ENCODE measurements at places on chromosomes 1 and 21.

DNA sequence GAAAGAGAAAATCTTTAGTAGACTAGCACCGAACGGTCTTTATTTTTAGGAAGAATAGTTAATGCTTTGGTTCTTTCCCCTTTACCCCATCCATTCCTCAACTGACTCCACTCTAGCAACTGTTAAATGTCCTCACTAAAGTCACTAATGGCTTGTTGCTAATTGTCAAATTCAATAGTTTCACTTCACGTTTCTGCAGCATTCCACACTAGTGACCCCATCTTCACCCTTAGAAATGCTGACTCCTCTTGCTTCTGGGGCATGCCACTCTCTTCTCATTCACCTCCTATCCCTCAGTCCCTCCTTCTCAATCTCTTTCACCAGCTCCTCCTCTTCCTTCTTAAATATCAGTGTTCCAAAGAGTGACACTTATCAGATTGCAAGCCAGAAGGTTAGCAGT lies 19.4 kb upstream of the CADM3 start:
- DNase-seq, result no peak

- DNase-seq, result no peak
Observed at GRCh38 chr21:34047835-34048234, 25.5 kb upstream of the MRPS6 start.

DNA sequence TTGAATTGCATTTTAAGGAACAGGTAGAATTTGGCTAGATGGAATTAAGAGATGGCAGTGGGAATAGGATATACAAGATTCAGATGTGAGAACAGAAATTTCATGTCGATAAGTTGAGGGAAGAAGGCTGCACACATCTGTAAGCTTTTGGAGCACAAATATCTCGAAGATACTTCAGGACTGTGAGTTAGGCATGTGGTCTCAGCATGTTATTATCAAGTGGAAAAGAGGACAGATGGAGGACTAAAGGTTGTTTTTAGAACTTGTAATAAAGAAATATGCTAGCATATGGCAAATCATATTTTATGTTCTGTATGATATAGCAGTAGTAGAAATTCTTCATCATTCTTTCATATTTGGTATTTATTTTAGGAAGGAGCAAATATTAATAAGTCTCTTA lies 61.5 kb downstream of the KIF1B start:
- no peak for DNase-seq

DNA sequence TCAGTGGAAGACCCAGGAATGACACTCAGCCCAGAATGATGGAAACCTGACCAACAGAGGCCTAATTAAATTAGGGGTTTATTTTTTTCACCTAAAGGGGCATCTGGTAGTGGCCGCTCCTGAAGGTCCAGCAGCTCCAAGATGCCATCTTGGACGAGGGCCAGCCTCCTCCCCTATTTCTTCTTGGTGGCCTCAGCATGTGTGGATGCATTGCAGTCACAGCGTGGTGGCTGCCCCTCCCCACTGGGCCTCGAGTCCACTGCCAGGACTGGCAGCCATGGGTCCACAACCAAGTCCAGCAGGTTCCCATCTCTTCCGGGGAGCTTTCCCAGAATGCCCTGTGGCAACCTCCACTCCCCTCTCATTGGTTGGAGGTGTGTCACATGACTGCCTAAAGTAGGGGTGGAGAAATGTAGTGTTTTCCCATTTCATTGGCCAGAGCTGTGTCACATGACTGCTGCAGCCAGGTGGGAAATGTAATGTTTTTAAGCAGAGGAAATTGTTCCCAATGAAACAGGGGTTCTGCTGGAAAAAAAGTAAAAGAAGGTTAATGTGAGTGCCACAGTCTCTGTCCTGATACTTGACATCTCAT lies 628.2 kb downstream of the PTPRU start:
- no peak for DNase-seq

GRCh38 chr1:160708118-160708517 lies 3.5 kb downstream of the CD48 start:
- DNase-seq, result no peak

GRCh38 chr1:81314513-81315233 lies 486.1 kb upstream of the ADGRL2 start:
- no peak for DNase-seq

GRCh38 chr1:25774921-25775771 lies 24.8 kb upstream of the SELENON start:
- no peak for DNase-seq

GRCh38 chr1:186091222-186091720 lies 283.8 kb downstream of the TPR start:
- DNase-seq, result no peak

- no peak for DNase-seq
Observed at GRCh38 chr1:202029171-202029665, 18.8 kb downstream of the ELF3 start.

DNA sequence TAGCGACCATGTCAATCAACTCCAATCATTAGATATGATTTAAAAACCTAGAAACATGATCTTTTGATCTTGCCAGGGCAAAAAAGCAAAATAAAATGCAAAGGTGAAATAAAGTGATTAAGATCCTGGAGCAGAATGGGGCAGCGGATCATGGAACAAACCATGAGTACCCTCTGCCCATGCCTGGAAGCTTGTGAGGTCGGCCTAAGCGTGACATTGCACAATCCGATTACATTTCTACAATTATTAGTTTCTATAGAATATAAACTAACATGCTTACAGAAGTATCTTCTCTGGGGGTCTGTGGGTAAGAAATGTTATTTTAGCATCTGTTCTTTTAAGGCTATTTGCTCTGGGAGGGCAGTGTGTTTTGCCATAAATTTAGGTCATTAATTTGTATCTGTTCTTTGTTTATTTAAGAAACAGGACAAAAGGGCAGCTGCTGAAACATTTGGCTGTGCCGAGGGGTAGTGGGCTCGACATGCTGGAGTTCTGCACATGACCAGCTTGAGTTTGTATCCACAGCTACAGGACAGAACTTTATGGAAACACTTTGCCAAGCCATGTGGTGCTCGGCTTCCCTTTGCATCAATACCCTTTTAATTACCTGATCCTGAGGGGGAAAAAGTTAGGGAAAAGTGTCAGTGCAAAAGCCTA lies 55.9 kb downstream of the ZBTB18 start:
- DNase-seq, result no peak

DNA sequence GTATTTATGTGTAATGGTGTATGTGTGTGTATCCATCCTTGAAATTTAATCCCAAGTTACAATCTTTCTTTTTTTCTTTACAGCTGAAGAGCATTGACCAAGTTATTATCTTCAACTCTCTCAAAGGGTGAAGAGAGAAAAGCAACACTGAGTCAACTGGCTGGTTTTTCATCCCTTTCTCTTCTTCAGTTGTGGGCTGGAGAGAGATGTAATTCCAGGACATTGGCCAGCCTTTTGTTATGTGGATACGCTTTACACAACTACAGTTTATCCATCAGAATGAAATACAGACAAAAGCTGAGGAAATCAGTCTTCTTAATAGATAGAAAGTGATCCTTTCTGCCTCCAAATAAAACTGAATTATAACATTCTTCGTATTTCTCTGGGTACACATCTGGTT lies 357.0 kb upstream of the NCAM2 start:
- no peak for DNase-seq

DNA sequence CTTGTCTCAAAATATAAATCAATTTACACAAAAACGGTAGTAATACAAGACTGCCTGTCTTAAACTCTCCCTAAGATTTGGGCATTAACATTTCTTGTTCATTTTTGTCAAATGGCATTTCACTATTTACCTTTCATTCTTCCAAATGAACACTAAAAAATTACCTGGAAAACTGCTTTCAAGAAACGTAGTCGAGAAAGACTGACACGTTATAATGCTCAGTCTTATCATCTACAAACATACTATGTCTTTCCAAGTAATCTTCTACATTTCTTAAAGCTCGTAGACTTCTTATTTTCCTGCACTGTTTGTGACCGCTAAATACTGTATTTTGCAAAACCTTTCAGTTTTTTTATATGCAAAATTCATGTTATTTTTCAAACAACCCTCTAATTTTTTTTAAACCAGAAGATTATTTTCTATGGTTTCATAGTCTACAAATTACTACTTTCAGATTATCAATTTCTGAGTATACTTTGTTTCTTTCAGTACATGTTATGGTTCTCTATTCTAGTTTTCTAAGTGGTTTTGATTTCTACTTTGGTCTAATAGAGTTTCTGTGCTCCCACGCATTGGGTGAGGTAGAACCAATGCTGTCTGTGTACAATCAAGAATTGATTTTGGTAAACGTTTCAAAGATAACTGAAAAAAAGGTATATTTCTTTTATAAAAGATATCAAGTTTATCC lies 336.4 kb downstream of the SMYD3 start:
- no peak for DNase-seq

- no peak for DNase-seq
Observed at GRCh38 chr1:199490769-199491527, 536.6 kb upstream of the NR5A2 start.

GRCh38 chr1:171715813-171716251 lies 26.0 kb downstream of the VAMP4 start:
- no peak for DNase-seq

DNA sequence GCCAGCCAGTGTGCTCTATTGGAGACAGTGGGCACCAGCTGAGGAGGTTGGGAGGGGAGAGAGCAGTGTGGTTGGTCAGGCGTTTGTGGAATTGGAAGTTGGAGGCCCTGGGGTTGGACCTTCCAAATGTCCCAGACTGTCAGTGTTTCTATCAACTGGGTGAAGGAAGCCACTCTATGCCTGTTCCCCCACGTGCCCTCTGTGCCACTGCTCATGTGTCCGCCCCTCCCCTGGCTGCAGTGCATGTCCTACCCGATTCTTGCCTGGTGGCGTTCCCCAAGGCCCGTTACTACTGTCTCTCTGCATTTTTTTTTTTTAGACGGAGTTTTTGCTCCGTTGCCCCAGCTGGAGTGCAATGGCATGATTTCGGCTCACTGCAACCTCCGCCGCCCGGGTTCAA lies 21.1 kb downstream of the ADORA1 start:
- no peak for DNase-seq

GRCh38 chr1:165062346-165062745 lies 294.2 kb downstream of the LMX1A start:
- DNase-seq, result no peak

DNA sequence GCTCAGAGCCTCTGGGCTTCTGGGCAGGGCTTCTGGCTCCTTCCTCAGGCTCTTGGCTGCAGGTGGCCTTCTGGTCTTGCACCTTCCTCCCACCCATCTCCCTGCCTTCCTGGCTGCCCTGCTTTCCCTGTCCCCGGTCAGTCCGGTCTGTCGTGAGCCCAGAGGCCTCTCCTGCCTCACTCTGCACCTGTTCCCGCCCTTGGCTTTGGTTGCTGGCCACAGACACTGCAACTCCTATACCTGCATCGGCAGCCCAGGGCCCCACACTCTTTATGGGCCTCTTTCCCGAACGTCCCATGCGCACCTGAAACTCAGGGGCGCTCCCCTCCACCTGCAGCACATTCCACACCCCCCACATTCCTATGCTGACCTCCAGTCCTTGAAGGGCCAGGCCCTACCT lies 7.9 kb downstream of the FBXO2 start:
- DNase-seq, result no peak

- no peak for DNase-seq
Observed at GRCh38 chr21:23607782-23608431, 1999.4 kb downstream of the MRPL39 start.

DNA sequence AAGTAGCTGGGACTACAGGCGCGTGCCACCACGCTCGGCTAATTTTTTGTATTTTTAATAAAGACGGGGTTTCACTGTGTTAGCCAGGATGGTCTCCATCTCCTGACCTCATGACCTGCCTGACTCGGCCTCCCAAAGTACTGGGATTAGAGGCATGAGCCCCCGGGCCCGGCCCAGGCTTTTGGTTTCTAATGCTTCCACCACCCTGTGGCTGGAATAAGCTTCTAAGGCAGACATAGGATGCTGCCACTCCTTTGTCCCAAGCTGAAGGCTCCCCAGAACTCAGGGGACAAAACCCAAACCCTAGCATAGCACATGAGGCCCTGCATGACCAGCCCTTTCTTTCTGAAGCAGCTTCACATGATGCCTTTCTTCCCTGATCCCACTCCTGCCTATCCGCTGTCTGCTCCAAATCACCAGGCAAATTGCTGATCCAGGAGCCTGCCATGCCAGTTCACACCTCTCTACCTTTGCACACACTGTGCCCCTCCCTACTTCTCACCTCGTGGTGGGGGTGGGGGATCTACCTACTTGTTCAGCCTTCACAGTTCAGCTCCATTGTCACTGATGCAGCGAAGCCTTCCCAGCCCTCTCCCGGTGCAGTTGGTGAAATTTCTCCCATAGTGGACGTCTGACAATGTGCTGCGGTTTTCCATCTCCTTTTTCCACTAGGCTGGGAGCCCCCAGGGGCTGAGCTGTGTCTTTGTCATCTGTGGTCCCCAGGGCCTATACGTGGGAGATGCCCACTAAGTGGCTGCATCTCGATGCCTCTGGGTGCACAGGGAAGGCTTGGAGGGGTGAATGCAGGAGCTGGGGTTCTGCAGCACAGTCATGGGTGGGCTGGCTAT lies 6.9 kb downstream of the PTPRU start:
- DNase-seq, result no peak

DNA sequence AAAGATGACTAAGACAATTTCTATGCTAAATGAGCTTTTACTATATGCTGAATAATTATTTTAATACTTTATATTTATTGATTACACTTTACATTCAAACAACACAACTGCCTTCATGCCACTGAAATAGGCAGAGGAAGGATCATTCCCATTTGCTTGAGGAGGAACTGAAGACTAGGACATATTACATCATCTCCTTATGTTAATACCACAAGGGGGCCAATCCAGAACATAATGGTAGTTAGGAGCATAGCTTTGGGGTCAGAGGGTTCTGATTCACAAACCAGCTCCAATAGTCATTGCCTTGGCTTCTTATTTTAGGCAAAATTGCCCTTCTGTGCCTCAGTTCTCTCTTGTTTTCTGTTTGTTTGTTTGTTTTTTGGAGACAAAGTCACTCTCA lies 306.5 kb downstream of the KCNH1 start:
- no peak for DNase-seq

DNA sequence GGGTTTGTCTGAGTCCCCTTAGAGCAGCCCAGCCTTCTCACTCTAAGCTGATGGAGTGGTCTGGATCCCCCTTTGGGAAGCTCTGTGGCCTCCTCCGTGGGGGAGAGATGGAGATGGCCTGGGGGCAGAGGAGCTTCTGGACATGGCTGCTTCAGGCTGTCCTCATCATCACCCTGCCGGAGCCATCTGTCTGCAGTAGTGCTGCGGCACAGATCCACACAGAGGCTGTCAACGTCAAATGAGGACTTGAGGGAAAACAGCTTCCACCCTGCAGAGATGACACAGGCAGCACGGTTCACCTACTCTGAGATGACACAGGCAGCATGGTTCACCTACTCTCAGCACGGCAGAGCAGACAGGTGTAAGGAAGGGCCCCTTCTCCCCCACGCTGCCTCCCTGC lies 134.3 kb downstream of the IGSF21 start:
- no peak for DNase-seq

GRCh38 chr1:179448437-179449149 lies 82.8 kb downstream of the AXDND1 start:
- no peak for DNase-seq

Measured in C1 segment of cervical spinal cord (tissue), 14 donors.